Fibroblast of skin of scalp (primary cell): ENCODE measurements at places on chromosomes 1 and 21.

GRCh38 chr1:184828369-184828717 lies 73.7 kb upstream of the EDEM3 start:
- DNase-seq, result no peak

GRCh38 chr1:148161053-148161901 lies 9.2 kb upstream of the NBPF11 start:
- DNase-seq, result no peak

- DNase-seq, result no peak
Measured at GRCh38 chr1:5223206-5223605, 568.8 kb downstream of the AJAP1 start.

- peak; percentile 81 for DNase-seq
Measured at GRCh38 chr21:43603641-43604504, 55.4 kb downstream of the HSF2BP start.

GRCh38 chr1:19532519-19532918 lies 47.2 kb upstream of the CAPZB start:
- no peak for DNase-seq

- DNase-seq, result peak; percentile 21
Measured at GRCh38 chr1:91885213-91885715, 687 bp downstream of the TGFBR3 start.

DNA sequence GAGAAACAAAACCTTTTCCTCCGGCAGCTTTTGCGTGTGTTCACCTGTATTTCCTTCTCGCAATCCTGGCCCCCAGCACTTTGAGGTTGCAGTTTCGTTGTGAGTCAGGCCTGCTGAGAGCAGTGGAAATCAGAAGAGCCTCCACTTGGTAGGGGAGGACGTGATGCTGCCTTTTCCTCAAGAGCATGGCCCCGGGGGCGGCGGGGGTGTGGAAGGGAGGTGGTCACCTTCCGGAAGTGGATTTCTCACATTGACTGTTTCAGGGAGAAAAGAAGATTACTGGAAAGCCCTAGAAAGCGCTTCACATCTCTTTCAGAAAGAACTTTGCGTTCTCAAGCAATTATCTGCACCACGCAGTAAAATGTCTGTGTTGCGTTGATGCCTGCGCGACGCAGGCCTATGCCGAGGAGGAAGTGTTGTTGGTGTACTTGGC lies 12.2 kb upstream of the IL10 start:
- no peak for DNase-seq

- DNase-seq, result peak; percentile 14
Measured at GRCh38 chr1:45913183-45913683, 109.8 kb downstream of the MAST2 start.

DNA sequence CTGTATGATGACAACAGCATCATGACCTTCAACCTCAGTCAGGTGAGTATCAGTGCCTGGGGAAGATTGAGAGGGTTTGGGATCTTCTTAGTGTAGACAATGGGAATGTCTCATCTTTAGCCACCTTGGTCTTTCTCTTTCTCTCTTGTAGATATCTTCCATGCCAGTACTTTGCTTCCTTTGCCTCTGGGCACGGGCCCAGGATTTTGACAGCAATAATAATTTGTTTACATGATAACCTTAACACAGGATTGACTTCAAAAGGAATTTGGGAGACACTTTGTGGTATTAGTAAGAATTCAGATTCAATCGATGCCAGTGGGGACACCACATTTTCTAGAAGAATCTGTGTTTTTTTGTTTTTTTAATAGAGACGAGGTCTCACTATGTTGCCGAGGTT lies 12.1 kb upstream of the PIGV start:
- DNase-seq, result no peak

- DNase-seq, result no peak
Measured at GRCh38 chr1:156767879-156768604, 707 bp downstream of the PRCC start.

GRCh38 chr1:230832476-230832875 lies 35.8 kb downstream of the C1orf198 start:
- peak; percentile 25 for DNase-seq

DNA sequence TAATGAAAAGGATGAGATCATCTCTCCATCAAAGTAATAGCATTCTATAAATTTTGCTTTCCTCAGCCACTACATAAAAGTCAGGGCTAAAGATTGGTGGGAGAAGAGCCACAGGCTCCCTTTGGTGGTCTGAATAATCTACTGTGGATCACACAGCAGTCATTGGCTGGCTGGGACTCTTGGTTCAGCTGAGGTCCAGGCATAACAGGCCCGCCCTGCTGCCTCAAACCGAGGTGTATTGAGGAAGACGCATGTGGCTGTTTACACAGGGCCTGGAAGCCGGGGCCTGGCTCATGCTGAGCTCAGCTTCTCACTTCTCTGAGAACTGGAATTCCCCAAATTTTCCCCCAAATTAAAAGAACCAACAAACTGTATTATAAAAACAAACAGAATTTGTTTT lies 139.2 kb downstream of the PTPRC start:
- DNase-seq, result no peak

DNA sequence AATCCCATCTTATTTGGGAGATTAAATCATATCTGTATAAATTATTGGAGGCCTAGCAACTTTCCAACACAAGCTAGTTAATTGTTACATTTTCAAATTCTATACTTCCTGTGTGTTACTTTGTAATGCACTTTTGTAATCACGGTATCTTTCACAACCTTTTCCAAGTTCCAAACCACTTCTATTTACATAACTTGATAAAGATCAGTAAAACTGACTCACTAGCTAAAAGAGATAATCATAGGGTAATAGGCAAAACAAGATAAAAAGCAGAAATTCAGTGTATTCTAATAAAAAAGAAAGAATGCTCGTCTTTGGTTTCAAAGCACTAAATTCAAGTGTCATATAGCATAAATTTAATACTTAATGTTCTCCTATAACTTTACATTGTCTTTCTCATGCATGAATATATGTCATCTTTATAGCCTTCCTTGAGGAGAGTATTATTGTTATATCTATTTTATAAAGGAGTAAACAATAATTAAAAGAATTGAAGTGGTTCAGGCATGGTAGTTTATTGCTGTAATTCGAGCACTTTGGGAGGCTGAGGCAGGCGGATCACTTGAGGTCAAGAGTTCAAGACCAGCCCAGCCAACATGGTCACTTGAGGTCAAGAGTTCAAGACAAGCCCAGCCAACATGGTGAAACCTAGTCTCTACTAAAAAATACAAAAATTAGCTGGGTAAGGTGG lies 66.4 kb downstream of the RGS13 start:
- peak; percentile 54 for DNase-seq

DNA sequence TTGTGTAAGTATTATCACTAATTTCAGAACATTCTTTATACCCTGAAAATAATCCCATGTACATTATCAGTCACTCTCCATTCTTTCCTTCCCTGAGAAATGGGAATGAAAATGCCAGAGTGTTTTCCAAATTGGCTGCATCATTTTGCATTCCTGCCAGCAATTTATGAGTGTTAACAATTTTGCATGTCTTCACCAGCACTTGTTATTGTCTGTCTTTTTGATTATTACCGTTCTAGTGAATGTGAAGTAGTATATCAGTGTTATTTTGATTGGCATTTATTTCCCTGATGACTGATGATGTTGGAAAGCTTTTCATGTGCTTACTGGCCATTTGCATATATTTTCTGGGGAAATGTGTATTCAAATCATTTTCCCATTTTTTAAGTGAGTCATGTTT lies 71.9 kb downstream of the PCBP3 start:
- no peak for DNase-seq

DNA sequence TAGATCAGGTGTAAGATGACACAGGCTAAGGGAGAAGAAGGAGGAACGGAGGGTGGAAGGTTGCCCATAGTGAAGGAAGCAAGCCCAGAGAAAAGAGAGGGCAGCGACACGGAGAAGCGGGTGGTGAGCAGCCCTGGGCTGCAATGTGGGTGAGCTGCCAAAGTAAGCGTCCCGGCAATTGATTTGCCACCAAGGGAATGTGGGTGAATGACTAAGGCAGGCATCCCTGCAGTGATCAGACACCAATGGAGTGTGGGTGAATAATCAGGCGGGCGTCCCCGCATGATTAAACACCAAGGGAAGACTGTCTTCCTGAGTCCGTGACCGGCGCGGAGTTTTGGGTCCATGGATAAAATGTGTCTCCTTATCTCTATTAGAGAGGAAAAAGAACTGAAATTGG lies 79.6 kb downstream of the UCHL5 start:
- DNase-seq, result no peak

- peak; percentile 45 for DNase-seq
Measured at GRCh38 chr1:164735315-164736052, 176.5 kb downstream of the PBX1 start.

GRCh38 chr1:246417152-246417812 lies 89.8 kb downstream of the SMYD3 start:
- peak; percentile 49 for DNase-seq

GRCh38 chr1:119712342-119713038 lies 756 bp downstream of the PHGDH start:
- DNase-seq, result peak; percentile 98

DNA sequence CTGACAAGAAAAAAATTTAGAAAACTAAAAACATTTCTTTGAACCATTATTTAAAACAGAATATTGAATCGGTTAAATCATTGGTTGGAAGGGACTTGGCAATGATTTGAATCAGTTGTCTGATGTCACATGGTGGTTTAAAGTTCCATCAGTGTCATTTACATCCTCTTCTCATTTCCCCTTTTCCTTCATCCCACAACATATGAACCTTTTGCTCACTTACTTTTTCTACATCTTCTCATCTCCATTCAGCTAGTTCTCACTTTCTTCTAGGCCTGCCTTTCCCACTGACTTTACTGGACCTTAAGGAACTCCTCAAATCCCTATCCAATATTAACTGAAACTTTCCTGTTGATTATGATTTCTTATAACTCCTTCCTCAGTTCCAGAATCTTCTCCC lies 58.5 kb downstream of the PHACTR4 start:
- DNase-seq, result no peak

DNA sequence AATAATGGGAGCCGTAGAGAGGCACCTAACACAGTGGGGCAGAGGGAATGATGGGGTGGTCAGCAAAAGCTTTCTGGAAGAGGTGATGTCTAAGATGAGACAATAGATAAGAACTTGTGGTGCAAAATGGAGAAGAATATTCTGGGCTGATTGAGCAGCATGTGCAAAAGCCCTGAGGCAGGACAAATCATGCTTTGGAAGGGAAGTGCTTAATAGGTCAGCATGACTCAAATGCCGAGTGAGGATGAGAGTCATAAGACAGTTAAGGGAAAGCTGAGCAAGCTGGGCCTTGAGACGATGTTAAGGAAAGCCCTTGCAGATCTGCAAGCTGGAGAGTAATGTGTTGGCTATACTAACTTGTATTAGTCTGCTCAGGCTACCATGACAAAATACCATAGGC lies 37.3 kb upstream of the ASB17 start:
- no peak for DNase-seq

DNA sequence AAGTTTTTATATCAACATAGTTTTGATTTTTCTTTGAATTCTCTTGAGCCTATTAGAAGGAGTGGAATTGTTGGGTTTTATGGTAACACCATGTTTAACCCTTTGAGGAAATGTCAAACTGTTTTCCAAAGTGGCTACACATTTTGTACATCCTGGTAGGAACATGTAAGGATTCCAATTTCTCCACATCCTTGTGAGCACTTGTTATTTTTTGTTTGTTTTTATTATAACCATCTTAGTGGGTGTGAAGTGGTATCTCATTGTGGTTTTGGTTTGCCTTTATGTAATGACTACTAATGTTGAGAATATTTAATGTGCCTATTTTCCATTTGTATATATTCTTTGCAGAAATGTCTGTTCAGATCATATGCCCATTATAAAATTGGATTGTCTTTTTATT lies 120.5 kb downstream of the FGGY start:
- DNase-seq, result no peak

GRCh38 chr1:205928317-205928716 lies 14.9 kb downstream of the SLC26A9 start:
- DNase-seq, result no peak

DNA sequence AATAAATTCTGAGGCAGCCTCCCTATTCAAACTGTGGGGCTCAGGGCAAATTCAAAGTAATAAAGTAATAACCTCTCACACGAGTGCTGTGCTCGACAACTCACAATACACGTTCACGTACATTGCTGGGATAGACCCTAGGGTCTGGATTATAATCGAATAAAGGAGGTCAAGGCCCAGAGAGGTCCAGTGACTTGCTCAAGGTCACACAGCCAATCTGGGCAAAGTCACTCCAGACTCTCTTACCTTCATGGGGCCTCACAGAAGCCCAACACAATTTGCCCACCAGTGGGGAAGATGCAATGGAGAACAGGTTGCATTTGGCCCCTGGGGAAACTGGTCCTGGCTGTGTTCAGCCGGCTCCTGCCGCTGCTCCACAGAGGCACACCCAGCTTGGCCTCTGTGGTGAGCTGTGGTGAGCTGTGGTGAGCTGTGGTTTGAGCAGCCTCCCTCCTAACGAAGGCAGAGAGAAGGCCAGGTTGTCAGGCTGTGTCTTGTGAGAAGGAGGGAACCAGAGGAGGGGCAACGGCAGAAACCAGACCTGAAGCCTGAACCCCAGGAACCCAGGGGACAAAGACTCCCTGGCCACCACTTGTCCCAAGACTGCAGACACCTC lies 35.1 kb downstream of the NUAK2 start:
- peak; percentile 39 for DNase-seq

GRCh38 chr1:227434808-227435444 lies 116.6 kb upstream of the CDC42BPA start:
- DNase-seq, result no peak

GRCh38 chr1:110038271-110038670 lies 3.8 kb downstream of the STRIP1 start:
- no peak for DNase-seq

DNA sequence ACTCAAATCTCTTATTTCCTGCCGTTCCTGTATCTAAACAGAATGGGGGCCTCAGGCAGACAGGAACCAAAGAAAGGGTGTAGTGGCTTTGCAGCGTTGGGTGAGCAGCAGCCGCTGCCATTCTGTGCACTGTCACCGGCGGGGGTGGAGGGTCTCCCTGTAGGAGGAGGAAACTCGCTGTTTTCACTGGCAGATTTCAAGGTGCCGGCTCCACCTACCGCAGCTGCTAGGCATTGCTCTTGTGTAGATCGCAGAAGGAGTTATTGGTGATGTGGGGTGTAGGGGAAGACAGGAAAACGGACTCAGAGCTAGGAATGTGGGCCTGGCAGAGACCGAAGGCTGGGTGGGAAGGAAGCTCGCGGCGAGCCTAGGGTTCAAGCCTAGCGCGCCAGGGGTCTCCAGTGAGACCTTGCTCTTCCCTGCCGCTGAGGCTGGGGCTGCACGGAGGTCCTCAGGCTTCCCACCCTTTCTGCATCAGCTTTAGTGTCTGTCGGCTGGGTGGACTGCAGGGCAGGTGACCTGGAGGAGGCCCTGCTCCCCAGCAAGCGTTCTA lies 20.8 kb downstream of the ATP5PO start:
- peak; percentile 88 for DNase-seq

GRCh38 chr1:78007677-78008341 lies 3.1 kb downstream of the DNAJB4 start:
- DNase-seq, result no peak

- DNase-seq, result peak; percentile 67
Measured at GRCh38 chr1:201019321-201019977, 4.1 kb downstream of the KIF21B start.

DNA sequence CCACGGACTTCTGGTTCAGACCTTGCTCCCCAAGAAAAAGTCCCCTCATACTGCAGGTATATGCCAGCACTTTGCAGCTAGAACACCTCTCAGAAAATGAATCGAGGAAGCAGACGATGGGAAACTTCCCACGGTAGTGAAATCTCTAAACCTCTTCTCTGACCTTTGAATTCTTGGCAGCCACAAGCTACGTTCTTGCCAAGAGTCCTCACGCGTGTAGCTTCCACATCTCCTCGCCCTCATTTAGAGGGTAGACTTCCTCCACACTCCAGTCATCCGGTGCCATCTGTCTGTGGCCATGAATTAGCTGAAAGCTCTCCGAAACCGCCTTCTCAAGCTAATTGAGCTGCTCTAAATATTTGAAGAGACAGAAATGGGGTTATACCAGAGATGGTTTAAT lies 127.8 kb downstream of the RGS7 start:
- DNase-seq, result no peak
